Bladder microvascular endothelial cell (primary cell): ENCODE measurements at places on chromosomes 1 and 21. TPM values are rescaled to one million over a fixed set of nuclear protein-coding genes. Genes with fewer than 3 reads are reported as not detected.

YBX1 gene
- total RNA-seq: 629 and 744 TPM in 2 replicates

IFNLR1 gene
- total RNA-seq: not detected in 2 replicates

ADGRL2 gene
- 75.9 and 123 TPM in 2 replicates for total RNA-seq

CAPN8 gene
- not detected in 2 replicates for total RNA-seq

CELA3B gene
- not detected in 2 replicates for total RNA-seq

AMY1A gene
- total RNA-seq: not detected in 2 replicates

CCNL2 gene
- total RNA-seq: 54.7 and 196 TPM in 2 replicates

SPATA45 gene
- total RNA-seq: not detected in 2 replicates

NBPF10 gene
- under 0.01 and 0.63 TPM in 2 replicates for total RNA-seq

CCDC18 gene
- 7.2 and 8.7 TPM in 2 replicates for total RNA-seq

AQP10 gene
- total RNA-seq: not detected in 2 replicates

BTBD19 gene
- 2.1 and 11.4 TPM in 2 replicates for total RNA-seq

GOLT1A gene
- not detected in 2 replicates for total RNA-seq

LRRN2 gene
- 0.19 TPM in 1 of 2 replicates, not detected in the other for total RNA-seq

OMA1 gene
- total RNA-seq: 11.0 and 17.1 TPM in 2 replicates

JAM2 gene
- 3.9 and 6.7 TPM in 2 replicates for total RNA-seq

ASCL5 gene
- total RNA-seq: not detected in 2 replicates

MANEAL gene
- total RNA-seq: 0.32 and 1.6 TPM in 2 replicates

TMPRSS15 gene
- total RNA-seq: not detected in 2 replicates

PHF13 gene
- 8.3 and 15.7 TPM in 2 replicates for total RNA-seq

GLIS1 gene
- under 0.01 TPM in 1 of 2 replicates, not detected in the other for total RNA-seq

MROH9 gene
- total RNA-seq: not detected in 2 replicates

NEK7 gene
- total RNA-seq: 37.9 and 66.9 TPM in 2 replicates

CROCC gene
- total RNA-seq: 15.5 and 22.8 TPM in 2 replicates

NID1 gene
- 87.4 and 261 TPM in 2 replicates for total RNA-seq

TNFRSF8 gene
- 0.13 and 0.65 TPM in 2 replicates for total RNA-seq

FASLG gene
- not detected in 2 replicates for total RNA-seq

KANK4 gene
- not detected in 2 replicates for total RNA-seq

SEMA6C gene
- total RNA-seq: 9.1 and 15.6 TPM in 2 replicates

PLPP3 gene
- total RNA-seq: 11.5 and 35.7 TPM in 2 replicates

DPT gene
- total RNA-seq: not detected in 2 replicates

PRAMEF33 gene
- total RNA-seq: not detected in 2 replicates

SAMD11 gene
- not detected in 2 replicates for total RNA-seq

OR2T33 gene
- total RNA-seq: not detected in 2 replicates

IL10 gene
- total RNA-seq: not detected in 2 replicates

C8B gene
- total RNA-seq: not detected in 2 replicates

S100A1 gene
- total RNA-seq: under 0.01 TPM in 1 of 2 replicates, not detected in the other

MSH4 gene
- total RNA-seq: under 0.01 and 0.25 TPM in 2 replicates

ATAD3C gene
- 1.4 TPM in 1 of 2 replicates, not detected in the other for total RNA-seq

TACSTD2 gene
- 16.5 and 33.0 TPM in 2 replicates for total RNA-seq

RGS7 gene
- total RNA-seq: 0.69 TPM in 1 of 2 replicates, not detected in the other

A3GALT2 gene
- total RNA-seq: not detected in 2 replicates

DHRS3 gene
- 89.0 and 92.5 TPM in 2 replicates for total RNA-seq

ITGB2 gene
- total RNA-seq: 0.13 and 0.16 TPM in 2 replicates

DFFA gene
- total RNA-seq: 42.1 and 65.3 TPM in 2 replicates

ASTN1 gene
- not detected in 2 replicates for total RNA-seq

RALGPS2 gene
- total RNA-seq: 22.8 and 37.0 TPM in 2 replicates

PSRC1 gene
- total RNA-seq: 3.1 and 8.3 TPM in 2 replicates

BTG2 gene
- 30.3 and 40.7 TPM in 2 replicates for total RNA-seq

KHDRBS1 gene
- total RNA-seq: 50.5 and 93.7 TPM in 2 replicates

SMIM11 gene
- 14.0 and 14.1 TPM in 2 replicates for total RNA-seq

S100A14 gene
- total RNA-seq: not detected in 2 replicates

PIGK gene
- 17.0 and 54.3 TPM in 2 replicates for total RNA-seq

PADI3 gene
- total RNA-seq: not detected in 2 replicates
